NCI-H345 (cell line): ENCODE measurements at places on chromosomes 12 and 14.

DNA sequence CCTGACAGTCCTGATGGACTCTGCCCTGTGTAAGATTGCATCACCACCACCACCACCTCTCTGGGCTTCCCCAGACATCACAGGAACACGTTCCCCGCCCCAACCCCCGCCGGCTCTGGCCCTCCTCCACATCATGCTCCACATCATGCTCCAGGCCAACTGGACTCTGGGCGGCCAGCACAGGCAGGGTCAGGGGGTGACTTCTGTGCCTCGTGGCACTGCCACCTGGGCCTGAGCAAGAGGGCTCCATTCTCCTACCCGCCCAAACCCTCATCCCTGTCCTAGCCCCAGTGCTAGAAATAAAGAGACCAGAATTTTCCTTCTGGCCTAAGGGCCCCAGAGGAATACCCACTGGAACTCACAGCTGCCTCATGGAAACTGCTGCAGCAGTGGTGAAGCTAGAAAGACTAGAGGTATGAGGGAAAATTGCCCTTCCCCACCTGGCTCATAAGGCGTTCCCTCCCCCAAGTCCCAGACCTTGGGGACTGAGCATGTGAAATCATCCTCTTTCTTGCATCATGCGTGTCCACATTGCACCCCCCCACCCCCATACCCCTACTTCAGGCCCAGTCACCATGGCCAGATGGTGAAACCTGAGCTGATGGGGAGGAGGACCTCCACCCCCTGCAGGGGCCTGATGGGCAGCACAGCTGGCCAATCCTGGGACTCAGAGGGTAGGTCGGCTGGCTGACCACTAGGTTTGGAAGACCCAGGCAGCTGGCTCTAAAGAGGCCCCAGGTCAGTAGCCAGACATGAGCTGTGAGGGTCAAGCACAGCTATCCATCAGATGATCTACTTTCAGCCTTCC, at the start of gene INHBE:
Gene INHBE (plus strand): TSS at position 742 of the 808 bp plus-strand sequence. CDS start 230 bp downstream, outside the sequence.
- DNase-seq: no peak

- DNase-seq: no peak
These were observed 16.3 kb downstream of the ALDH2 start for GRCh38 chr12:111783046-111783445.

DNA sequence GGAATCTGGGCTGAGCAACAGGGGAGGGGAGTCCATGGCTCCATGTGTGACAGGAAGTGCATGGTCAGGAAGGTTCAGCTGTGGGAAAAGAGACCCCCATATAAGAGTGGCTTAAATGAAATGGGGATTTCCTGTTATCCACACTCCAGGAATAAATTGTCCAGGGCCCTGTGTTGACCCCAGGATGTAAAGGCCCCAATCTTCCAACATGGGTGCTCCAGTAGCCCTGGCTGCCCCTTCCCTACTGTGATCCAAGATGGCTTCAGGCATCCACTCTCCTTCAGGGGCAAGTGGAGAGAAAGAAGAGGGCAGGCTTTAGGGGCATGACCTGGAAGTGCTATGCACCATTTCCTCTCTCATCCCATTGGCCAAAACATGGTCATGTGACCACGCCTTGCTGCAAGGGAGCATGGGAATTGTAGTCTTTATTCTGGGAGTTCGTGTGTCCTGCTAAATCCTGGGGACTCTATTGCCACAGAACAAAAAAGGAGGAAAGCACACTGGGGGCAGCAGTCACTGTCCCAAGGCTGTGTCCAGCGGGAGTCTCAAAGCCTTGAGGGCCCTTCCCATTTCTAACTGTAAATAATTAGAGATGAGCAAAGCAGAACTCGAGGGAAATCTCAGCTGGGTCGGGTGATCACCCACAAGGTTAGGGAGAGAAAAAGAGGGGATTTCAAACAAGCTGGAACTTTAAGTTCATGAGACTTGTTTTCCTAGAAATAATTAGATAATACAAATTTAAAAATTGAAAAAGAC, 289.2 kb downstream of the ADGRD1 start:
- DNase-seq: no peak

- DNase-seq: no peak
These were observed 63.6 kb downstream of the CHGA start for GRCh38 chr14:92986254-92987147.

DNA sequence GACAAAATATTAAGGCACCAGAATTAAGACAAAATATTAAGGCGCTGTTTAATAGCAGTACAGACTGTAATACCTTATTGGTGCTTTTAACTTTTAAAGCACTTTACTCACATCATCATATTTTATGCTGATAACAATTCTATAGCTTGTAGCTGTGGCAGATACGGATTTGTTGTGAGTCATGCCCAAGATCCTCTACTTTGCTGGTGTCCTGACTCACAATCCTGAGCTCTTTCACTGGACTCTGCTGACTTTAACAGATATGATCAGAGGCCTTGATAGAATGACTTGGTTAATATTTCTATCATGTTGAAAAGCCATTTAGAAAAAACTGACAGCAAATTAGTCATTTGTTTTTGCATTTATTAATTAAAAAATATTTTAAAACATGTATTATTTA, 99.0 kb upstream of the PKP2 start:
- no peak for DNase-seq

DNA sequence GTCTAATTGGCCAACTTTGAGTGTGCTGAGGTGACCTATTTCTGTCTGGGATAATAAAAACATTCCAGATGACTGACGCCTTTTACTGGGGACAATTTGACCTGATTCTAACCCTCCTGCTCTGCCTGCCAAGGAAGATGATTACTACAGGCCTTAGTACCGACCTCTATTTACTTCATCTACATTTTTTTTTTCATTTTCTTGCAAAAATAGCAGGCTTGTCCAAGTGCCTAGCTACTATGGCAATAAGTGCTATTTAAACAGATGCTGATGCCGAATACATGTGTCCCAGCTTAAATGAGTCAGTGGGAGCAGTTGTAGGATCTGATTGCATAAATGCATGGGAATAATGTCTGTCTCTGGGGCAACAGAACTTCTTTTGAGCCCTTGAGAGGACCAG, 254.3 kb downstream of the RGS6 start:
- DNase-seq: no peak

- DNase-seq: peak; percentile 75
These were observed 3.3 kb downstream of the IL26 start for GRCh38 chr12:68222326-68222725.

- DNase-seq: no peak
These were observed 52.6 kb upstream of the KCNJ8 start for GRCh38 chr12:21827083-21827482.

DNA sequence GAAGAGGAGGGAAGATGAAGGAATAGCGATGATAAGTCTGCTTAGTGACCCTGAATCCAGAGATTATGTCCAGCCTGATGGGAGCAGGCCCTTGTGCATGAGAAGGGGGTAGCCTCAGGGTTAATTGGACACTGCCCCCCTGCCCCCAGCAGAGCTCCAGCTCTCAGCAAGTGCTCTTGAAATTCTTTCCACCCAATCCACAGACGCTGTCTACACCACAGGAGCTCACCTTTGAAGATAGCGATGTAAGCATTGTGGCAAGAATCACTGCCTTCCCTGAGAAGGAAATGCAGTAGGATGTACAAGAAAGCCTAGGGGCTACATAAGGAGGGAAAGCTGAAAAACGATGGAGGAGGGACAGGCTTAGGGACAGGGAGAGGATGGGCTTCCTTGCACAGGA, 39.4 kb downstream of the CRACR2A start:
- DNase-seq: no peak

DNA sequence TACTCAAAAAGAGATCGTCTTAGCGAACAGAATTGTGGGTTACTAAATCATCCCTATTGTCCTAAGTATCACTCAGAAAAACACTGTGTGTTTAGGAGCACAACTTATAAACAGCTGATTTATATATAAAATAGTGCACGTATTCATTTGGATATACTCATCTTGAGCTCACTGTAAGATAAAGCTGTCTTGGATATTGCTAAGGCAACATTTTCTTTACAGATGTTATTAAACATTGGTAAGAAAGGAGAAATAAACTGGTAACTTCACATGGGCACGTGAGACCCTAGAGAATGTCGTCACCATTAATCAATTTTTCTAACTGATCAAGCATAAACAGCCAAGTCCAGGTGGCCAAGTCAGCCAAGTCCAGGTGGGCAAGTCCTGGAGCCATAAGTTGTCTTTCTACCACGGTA, 1.7 kb downstream of the PAWR start:
- peak; percentile 6 for DNase-seq

DNA sequence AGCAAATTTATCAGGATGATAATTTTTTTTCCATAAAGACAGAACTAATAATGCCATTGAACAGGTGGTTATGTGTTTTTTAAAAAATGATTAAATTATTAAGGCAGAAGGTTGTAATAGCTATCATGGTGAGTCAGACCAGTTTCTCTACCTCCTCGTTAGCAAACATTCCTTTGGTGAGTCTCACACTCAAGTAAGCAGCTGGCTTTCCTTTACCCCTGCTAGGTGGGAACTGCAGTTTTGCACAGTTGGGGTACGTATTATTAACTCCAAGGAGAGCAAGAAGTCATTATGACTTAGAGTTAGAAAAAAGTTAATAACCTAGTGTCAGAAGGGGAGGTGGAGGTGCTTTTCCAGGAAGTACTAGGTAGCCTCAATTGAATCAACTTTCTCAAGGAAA, 165.3 kb downstream of the SNAPC1 start:
- no peak for DNase-seq

DNA sequence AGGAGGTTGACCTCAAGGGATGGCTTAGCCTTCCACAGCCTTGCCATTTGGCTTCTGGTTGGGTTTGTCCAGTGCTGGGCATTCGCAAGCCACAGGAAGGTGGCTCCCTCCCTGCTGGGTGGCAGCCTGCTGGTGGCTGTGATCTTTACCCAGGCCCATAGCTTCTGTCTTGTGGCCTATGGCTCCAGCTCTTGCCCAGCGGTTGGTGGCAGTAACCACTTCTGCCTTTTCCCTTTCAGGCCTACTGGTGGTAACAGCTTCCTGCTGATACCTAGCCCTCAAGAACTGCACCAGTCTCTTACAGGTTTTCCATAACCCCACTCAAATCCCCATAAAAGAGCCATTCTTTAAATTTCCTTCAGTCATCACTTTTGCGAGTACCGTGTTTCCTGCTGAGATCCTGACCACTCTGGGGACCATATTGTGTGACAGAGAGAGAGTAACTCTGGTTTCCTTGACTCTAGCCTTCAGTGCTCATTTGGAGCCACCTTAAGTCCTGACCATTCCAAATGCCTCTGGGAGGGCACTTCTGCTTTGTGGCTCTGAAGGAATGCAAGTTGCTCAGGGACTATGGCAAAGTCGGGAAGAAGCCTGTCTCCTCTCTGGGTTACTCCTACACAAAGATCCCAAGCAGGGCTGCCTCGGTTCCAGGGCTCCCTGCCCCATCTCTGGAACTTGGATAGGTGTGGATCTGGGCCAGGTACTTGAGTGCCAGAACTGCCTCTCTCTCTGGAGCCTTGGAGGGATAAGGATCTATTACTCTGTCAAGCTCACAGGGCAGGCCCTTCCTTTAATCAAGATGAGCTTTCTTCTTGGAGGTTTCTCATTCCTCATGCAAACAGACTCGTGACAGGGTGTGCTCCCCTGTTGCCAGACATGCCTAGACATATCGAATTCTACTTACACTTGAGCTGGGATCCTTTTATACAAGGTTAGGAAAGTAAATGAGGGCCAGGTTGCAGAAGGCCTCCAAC, 2.9 kb upstream of the NYNRIN start:
- DNase-seq: no peak

- no peak for DNase-seq
These were observed 16.7 kb downstream of the SPPL3 start for GRCh38 chr12:120887253-120888043.

DNA sequence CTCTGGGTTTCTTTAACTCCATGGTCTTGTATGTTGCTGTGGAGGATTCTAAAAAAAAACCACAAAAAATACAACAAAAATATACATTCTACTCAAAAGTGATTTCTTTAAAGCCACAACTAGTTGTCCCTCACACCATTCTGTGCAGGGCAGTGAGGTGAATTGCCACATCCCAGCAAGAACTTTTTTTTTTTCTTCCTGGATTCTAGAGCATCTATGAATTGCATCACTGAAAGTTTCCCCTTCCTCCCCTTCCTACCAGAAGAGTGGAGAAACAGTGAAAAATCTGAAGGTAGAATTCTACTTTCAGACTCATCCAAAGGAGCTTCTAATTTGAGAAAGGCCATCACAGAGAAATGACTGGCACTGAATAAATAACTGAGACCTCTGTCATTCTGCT, 395.3 kb downstream of the AEBP2 start:
- DNase-seq: no peak

DNA sequence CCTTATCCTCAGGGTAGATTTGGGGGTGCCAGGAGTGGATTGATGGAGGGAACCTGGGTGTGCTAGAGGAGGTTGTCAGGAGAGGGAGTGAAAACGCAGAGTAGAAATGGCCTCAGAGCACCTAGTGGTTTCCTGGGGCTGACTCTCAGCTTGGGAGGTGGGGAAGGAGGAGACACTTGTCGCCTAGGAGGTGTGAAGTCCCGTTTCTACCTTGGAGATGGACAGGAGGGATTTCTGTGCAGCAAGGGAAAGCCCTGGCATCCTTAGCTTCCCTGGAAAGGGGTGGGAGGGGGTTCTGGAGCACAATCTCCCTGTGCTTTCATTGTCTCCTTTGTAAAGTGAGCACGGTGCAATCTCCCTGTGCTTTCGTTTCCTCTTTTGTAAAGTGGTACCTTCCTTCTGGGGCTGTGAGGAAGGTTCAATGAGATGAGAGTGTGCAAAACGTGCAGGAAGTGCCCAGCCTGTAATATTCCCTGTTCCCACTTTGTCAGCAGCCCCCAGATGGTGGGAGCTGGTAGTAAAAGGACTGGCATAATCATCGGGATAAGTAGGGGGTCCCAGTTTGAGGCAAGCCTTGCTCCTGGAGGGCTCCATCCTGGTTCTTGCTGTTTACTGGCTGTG, 1.6 kb downstream of the OAS3 start:
- no peak for DNase-seq

DNA sequence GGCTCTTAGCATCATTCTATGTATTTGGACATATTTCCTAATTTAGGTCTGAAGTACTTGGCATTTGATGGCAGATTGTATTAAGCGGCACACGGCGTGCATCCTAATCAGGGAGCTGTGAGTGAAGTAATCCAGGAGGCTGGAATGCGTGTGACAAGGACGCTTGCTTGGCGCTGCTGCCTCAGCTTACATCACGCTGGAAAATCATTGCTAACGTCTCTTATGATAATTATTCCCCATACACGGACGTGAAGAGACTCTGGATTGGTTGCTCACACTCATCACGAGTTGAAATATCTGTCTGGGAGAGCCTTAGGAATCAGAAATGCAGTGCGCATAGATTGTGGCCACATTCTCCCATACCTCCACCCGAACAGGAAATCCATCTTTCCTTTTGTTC, 85.3 kb downstream of the FBXW8 start:
- DNase-seq: no peak

- no peak for DNase-seq
These were observed 75.6 kb downstream of the NTF3 start for GRCh38 chr12:5507401-5507935.

DNA sequence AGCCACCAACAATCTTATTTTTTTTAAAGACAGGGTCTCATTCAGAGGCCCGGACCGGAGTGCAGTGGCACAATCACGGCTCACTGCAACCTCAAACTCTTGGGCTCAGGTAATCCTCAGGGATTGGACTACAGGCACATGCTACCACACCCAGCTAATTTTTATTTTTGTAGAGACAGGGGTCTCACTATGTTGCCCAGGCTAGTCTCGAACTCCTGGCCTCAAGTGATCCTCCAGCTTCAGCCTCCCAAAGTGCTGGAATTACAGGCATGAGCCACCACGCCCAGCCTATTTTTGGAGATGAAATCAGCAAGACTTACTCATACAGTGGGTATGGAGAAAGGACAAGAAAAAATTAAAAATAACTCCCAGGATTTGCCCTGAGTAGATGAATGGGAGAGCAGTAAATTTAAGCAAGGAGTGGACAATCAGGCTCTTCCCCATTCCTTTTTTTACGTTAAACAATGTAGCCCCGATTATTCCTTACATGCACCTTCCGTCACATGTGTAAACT, 13.2 kb downstream of the FMNL3 start:
- DNase-seq: no peak
